ENCODE measurements at places on chromosomes 3 and 15. TPM values are rescaled to one million over a fixed set of nuclear protein-coding genes. Genes with fewer than 3 reads are reported as not detected.

The SLC28A1 gene
- total RNA-seq = not detected

The TRAT1 gene
- not detected for total RNA-seq

The PDZRN3 gene
- 0.33 TPM for total RNA-seq

The STAC gene
- total RNA-seq = 28.3 TPM

The WDR53 gene
- total RNA-seq = 25.1 TPM

DNA sequence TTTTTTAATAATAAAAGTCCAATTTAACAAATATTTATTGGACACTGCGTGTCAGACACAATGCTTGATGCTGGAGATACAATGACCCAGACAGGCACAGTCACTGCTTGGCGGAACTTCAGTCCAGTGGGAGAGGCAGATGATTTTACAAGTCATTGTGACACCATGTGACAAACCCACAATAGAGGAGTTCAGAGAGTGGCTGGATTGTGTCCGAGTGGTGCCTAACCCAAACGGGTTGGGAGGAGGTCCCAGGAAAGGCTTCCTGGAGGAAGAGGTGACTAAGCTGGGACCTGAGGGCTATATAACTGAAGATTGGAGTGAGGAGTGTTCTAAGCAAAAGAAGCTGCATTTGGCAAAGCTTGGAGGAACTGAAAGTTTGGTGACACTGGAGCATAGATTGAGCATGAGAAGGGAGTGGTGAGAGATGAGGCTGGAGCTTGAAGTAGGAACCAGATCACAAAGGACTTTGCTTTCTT lies 41.4 kb downstream of the CRTC3 start:
- peak; percentile 84 for DNase-seq

- no peak for DNase-seq
Measured at GRCh38 chr3:87494264-87494663, 217.9 kb upstream of the POU1F1 start.

DNA sequence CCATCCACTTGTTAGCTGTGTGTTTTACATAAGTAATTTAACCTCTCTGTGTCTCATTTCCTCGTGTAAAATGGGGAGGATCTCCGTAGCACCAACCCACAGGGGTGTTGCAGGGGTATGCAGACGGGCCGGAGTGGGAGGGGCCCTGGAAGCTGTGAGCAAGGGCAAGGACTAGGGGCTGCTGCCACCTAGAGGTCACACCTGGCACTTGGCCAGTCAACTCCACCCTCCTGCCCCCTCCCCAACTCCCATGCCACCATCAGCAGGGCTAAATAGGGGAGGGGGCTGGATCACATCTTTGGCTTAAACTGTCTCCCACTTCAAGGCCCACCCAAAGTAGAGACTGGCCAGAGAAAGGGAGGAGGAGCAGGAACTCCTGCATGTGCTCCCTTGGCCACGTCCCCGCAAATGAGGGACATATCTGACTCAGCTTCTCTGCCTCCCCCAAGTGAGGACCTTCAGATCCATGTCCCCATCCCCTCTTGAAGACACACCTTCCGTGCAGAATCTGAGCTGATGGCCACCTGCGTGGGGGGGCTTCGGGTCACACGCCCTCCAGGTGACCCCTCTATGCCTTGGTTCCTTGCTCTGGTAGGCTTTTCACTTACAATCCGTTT lies 2.6 kb downstream of the CCDC9B start:
- peak; percentile 85 for DNase-seq

DNA sequence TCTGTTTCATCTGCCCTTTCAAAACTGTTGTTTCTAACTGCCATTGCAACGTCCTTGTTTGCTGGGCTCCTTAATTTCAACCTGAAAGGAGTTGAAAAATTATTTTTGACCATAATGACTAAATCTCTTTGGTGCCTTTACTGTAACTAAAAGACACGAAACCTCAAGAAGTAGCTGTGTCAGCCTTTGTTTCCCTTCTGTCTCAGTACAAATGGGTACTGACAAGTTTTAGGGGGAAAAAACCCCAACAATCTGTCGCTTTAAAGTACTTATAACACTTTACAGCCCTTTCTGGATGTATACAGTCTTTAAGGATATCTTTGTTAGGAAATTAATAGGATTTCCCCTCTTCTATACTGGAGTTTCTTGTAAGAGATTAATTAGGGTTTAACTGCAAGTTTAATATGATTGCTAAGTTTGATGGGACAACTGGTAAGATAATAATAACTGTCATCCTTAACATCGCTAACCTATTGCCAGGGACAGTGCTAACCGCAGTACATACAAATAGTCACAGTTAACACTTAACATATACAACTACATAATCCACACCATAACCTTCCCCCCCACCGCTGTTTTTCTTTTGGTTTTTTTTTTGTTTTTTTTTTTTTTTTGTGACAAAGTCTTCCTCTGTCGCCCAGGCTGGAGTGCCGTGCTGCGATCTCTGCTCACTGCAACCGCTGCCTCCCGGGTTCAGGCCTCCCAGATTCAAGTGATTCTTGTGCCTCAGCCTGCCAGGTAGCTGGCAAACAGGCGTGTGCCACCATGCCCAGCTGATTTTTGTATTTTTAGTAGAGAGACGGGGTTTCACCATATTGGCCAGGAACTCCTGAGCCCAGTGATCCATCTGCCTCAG lies 1.7 kb downstream of the GXYLT2 start:
- no peak for DNase-seq

DNA sequence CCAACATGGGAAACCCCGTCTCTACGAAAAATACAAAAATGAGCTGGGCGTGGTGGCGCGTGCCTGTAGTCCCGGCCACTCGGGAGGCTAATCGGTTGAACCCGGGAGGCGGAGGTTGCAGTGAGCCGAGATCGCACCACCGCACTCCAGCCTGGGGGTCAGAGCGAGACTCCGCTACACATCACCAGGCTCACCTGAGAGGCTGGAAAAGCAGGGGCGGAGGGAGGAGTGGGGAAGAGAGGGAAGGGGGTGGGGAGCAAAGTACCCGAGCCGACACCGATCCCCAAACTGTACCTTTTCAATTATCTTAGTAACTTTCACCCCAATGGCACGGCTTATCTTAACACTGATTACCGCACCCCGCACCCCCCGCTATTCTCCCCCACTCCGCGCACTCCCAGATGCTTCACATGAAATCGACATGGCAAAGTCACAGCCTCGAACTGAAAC lies 46.4 kb upstream of the SYNM start:
- no peak for DNase-seq

- DNase-seq = no peak
Measured at GRCh38 chr3:154872074-154872473, 208.0 kb upstream of the MME start.

GRCh38 chr3:195893516-195893915 lies 14.8 kb downstream of the TNK2 start:
- DNase-seq = no peak

- DNase-seq = no peak
Measured at GRCh38 chr15:74038707-74039655, 43.4 kb downstream of the GOLGA6A start.

GRCh38 chr3:73719413-73719851 lies 94.7 kb upstream of the PDZRN3 start:
- DNase-seq = no peak

GRCh38 chr15:76330080-76330680 lies 6.4 kb upstream of the ISL2 start:
- peak; percentile 46 for DNase-seq

DNA sequence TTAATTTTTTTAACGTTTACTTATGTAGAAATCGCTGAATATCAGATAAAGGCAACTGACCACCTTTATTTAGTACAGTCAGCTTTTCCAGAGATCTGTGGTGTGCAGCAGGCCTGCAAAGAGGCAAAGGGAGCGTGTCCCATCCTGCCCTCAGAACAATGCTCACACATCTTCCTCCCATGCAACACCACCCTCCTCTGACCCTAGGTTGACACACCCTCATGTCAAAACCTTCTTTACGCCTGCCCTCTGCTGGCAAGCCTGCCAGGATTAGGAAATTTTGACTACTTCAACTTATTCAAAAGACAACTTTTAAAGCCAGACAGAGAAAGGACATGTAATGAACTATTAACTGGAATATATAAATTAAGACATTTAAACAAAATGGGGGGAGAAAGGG lies 513.7 kb downstream of the FOXP1 start:
- DNase-seq = peak; percentile 49

GRCh38 chr3:99668044-99668443 lies 29.6 kb downstream of the COL8A1 start:
- no peak for DNase-seq
